Fibroblast of skin of right quadriceps (primary cell): ENCODE measurements at places on chromosomes 7 and 10.

- DNase-seq = peak; percentile 46
Measured at GRCh38 chr7:140674899-140675701, 2.4 kb downstream of the ADCK2 start.

GRCh38 chr10:19947656-19948055, 131.4 kb downstream of the PLXDC2 start:
- DNase-seq = no peak

DNA sequence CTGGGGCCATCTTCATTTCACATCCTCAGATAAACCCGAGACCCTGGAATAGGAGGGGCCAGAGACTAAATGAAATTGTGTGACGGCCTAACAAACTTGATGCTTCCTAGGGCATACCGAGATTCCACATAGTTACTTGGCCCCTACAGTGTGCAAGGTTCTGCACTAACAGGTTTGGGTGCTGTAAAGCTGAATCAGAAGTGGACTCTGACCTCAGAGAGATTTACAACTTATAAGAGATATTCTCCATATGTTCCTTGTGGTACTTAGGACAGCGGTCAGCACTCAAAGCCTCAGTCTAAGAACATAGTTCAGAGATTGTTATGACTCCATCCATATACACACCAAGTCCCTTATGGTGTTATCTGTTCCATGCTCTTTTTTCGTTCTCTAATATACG, 55.1 kb upstream of the FHIP2A start:
- DNase-seq = no peak

DNA sequence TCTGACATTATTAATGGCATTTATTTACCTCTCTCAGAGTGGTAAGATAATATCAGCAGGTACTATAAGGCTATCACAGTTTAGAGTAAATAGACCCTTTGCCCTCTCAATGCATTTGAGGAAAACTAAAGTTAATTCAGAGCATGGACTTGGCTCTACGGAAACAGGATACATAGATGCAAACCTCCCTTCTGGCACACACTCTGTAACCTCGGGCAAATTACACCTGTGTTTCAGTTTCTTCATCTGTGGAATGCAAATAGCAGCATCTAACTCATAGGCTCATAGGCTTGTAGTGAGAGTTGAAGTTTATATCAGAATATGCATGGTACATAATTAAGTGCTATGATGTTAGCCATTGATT, 5.6 kb downstream of the RAPGEF5 start:
- no peak for DNase-seq

DNA sequence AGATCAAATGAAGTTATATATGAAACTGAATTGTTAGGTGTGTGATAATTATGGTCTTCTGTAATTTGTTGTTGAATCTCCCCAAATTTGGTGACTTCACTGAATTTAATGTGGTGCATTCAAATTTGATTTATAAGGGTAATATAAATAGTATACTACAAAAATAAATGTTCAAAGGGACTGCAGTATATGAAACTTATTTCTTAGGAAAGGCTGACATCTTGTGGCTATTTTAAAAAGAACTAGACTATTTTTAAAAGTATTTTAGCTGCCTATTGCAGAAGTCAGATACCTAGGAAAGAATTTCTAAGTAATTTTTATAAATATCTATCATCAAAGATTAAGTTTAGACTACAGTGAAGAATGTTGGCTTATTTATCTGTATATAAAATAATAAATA, 36.6 kb downstream of the ATRNL1 start:
- peak; percentile 22 for DNase-seq

DNA sequence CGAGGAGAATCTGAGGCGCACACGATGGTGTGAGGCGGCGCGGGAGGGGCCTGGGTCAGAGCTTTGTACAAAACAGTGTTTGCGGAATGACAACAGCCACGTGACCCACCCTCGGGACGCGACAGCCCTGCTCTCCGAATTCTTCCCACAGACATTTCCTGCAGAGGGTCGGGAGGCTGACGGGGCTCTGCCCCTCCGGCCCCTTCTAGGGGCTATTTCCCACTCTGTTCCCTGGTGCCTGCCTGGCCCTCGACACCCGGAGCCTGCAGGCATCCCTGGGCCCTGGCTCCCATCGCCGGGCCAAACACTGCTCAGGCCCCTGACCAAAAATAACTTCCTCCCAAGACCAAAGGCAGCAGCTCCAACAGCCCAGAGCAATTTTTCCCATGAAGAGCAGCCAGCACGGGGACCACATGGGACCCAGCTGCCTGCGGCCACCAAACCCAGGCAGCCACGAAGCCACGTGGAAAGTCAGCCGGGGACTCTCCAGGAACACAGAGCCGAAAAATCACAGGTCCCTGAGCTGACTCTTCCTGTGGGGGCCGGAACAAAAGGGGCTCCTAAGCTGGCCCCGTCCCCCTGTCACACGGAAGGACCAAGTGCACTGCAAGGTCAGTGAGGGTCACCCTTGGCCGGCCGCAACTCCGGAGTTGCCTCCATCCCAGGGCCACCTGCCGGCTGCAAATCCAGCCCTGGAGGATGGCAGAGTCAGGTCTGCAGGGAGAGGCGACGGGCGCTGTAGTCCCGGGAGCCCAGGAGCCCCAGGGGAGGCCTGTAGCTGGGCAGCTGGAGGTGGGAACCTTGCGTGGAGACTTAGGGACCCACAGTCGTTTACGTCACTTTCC, 42.0 kb downstream of the PAPOLB start:
- DNase-seq = no peak

DNA sequence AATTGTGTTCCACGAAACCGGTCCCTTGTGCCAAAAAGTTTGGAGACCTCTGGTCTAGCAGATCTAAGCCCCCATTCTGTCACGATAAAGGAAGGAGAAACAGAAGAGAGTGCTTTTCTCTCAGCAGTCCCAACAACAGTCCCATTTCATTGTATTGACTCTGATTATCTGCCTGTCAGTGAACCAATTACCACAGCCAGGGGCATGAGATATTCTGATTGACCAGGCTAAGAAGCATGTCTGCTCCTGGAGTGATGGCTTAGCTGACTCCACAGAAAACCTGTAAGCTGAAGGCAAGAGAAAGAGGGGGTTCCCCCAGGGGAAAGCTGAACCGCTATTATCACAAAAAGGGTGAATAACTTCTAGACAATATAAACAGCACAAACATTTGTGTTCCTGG, 765.4 kb downstream of the SORCS1 start:
- no peak for DNase-seq

- peak; percentile 91 for DNase-seq
Measured at GRCh38 chr7:92621026-92621540, 30.9 kb upstream of the FAM133B start.

GRCh38 chr10:88028072-88028471, 164.6 kb downstream of the PTEN start:
- no peak for DNase-seq

GRCh38 chr10:31586723-31587638, 268.0 kb downstream of the ZEB1 start:
- no peak for DNase-seq

GRCh38 chr10:14397066-14397465, 66.3 kb upstream of the FRMD4A start:
- DNase-seq = peak; percentile 97

GRCh38 chr7:73738220-73738611, 386 bp downstream of the ABHD11 start:
- peak; percentile 45 for DNase-seq

GRCh38 chr10:44205067-44205466, 179.8 kb downstream of the CXCL12 start:
- DNase-seq = peak; percentile 35

- DNase-seq = no peak
Measured at GRCh38 chr10:90856964-90857634, 740 bp downstream of the HTR7 start.

GRCh38 chr10:17256627-17257026, 28.6 kb downstream of the VIM start:
- DNase-seq = peak; percentile 28

DNA sequence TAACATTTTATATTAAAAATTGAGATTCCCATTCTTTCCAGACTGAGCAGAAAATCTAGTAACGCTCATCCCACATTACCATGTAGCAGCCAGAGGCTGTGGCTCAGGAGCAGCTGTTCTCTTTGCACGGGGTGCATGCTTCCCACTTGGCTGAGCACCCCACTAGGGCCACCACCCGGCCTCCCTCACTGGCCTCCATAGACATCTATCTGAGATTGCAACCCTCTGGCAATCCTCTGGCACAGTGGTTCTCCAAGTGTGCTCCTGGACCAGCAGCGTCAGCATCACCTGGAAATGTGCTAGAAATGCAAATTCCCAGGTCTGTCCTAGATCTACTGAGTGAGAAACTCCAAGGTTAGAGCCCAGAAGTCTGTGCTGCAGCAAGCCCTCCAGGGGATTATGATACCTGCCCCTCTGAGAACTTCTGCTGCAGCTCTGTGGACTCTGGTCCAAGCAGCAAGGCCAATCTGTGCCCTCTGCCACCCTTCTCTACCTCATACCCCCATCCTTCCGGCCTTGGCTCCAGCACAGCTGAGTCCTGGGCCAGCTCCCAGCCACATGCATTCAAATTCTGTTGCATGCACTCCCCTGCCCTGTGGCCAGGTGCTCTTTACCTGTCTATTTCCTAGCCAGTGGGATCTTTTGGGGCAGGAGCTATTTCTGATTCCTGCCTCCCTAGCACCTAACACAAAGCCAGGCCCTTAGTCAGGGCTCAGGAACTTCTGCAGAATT, 301.5 kb downstream of the GRID1 start:
- DNase-seq = no peak

DNA sequence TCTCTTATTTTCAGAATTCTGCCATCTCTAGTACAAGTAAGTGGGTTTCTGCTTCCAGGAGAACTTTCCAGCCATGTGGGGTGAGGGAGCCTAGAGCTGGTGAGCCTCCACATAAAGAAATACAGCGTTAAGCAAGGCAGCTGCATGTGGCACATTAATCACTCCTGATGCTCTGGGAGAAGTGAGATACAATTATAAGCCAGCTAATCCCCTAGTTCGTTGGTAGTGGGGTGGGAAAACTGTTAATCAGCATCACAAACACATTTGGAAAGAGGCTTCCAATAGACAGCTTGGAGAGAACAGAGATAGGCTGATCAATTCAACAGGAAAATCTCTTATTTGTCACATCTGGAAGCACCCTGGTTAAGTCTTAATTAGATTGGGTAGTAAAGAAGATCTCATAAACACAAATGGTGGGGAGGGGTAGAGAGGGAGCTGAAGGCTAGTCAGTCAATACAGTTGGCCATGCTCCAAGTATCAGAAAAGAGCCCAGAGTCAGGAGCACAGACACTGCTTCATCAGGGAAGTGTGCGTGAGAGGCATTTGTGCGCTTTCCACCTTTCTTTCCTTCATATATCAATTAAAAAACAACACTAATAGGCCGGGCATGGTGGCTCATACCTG, 130.6 kb downstream of the SORCS1 start:
- DNase-seq = no peak

- no peak for DNase-seq
Measured at GRCh38 chr10:97277551-97277950, 14.9 kb downstream of the ARHGAP19 start.

DNA sequence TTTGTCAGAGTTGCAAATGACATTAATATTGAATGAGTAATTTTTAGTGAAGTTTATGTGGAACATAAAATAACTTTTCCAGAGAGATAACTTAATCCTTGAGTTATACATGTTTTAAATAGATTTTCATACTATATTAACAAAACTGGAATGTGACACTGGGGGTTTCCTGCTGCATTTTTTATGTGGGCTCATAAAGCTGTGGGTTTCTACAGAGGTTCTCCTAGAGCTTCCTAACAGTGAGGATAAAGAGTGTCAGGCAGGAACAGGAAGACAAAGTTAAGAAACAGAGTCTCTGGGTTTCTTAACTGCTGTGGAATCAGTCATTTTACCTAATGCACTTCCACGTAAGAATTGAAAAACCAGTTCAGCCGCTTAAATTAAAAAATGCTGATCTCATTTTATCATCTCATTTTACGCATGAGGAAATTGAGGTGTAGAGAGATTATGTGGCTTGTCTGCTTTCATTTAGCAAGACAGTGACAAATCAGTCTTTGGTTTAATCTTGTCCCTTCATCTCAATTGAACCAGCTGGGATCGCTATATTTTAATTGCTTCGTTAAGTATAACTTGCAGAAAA, 5.0 kb downstream of the CD36 start:
- peak; percentile 61 for DNase-seq

GRCh38 chr7:84822941-84823510, 363.8 kb downstream of the SEMA3D start:
- no peak for DNase-seq

DNA sequence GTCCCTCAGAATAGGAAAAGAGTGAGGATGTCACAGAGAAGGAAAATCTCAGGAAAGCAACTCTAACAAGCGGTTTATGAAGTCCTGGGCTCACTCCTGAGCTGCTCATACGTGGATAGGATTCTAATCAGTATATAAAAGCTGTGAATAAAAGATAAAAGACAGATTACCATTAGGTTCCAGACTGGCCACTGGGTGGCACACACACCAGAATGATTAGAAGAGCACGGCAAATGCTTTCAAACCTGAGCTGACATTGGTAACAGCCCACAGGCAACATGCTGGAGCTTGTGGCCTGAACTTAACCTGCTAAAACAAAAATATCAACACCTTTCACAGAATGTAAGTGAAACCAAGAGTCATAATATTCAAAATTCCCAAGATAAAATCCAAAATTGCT, 370.8 kb downstream of the GRID1 start:
- no peak for DNase-seq

DNA sequence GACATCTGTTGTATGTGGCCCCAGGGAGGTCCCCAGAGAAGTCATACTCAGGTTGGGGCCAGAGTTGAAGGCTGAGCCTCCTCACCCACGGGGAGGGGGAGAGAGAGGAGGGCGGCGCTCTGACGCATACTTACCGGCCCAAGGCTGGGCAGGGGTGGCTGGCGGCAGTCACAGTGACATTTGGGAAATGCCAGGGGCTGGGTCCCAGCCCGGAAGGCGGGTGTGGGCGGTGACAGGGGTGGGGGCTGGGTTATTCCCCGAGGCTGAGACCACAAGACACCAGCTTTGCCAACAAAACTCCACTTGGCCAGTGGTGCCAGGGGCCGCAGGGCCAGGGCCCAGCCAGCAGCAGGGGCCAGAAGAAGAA, 41.1 kb downstream of the RASGEF1A start:
- no peak for DNase-seq

GRCh38 chr10:132698211-132698751, 87.7 kb downstream of the NKX6-2 start:
- DNase-seq = no peak
